ENCODE measurements at places on chromosomes 3 and 15. TPM values are rescaled to one million over a fixed set of nuclear protein-coding genes. Genes with fewer than 3 reads are reported as not detected.

Gene IQCH
- 5.0 TPM for total RNA-seq

Gene C15orf62
- under 0.01 TPM for total RNA-seq

Gene PDZRN3
- 47.5 TPM for total RNA-seq

Gene NPAP1
- not detected for total RNA-seq

Gene TSEN2
- total RNA-seq = 14.4 TPM

Gene SKOR1
- total RNA-seq = 0.17 TPM

Gene OSTN
- total RNA-seq = 31.9 TPM

Gene ROPN1B
- total RNA-seq = not detected

Gene C3orf62
- 1.5 TPM for total RNA-seq

Gene GOLGA8K
- under 0.01 TPM for total RNA-seq

Gene C3orf49
- total RNA-seq = not detected

Gene AADACL2
- under 0.01 TPM for total RNA-seq

Gene CHRM5
- total RNA-seq = not detected

Gene BCHE
- total RNA-seq = 29.0 TPM

Gene SLC38A3
- not detected for total RNA-seq

Gene TRH
- not detected for total RNA-seq

Gene SLC9C1
- total RNA-seq = not detected

Gene PLIN1
- 0.51 TPM for total RNA-seq

Gene SLC15A2
- total RNA-seq = 0.26 TPM

Gene GLDN
- total RNA-seq = 50.7 TPM

Gene ZNF80
- not detected for total RNA-seq

Gene USP4
- 28.7 TPM for total RNA-seq

Gene ANKUB1
- total RNA-seq = not detected

Gene GPR171
- total RNA-seq = not detected

Gene CKMT1A
- not detected for total RNA-seq

Gene TRPM1
- total RNA-seq = not detected

Gene DPPA4
- total RNA-seq = 0.26 TPM

Gene ENTPD3
- under 0.01 TPM for total RNA-seq

Gene LAMB2
- total RNA-seq = 1,026 TPM

Gene SLC28A2
- not detected for total RNA-seq

Gene SPTSSB
- not detected for total RNA-seq

Gene SHF
- 3.3 TPM for total RNA-seq

Gene PATL2
- total RNA-seq = 1.3 TPM

Gene SLC27A2
- total RNA-seq = 0.66 TPM

Gene DHX36
- 39.8 TPM for total RNA-seq

Gene ITIH4
- 2.6 TPM for total RNA-seq

Gene POPDC2
- 0.26 TPM for total RNA-seq

Gene GDPGP1
- 6.2 TPM for total RNA-seq

Gene CISH
- total RNA-seq = 0.99 TPM

Gene IQCB1
- total RNA-seq = 13.4 TPM

Gene GRAMD1C
- total RNA-seq = 2.1 TPM

Gene SNUPN
- 31.3 TPM for total RNA-seq

Gene GOLGA6D
- not detected for total RNA-seq

Gene FBXO40
- not detected for total RNA-seq

Gene LRRN1
- total RNA-seq = 0.33 TPM

Gene TRIM71
- total RNA-seq = under 0.01 TPM

Measured in fibroblast of lung (primary cell).